Endodermal cell (in vitro differentiated cells): ENCODE measurements at places on chromosomes 1 and 21. TPM values are rescaled to one million over a fixed set of nuclear protein-coding genes. Genes with fewer than 3 reads are reported as not detected.

Gene AQP10
- not detected in 2 replicates for total RNA-seq

GRCh38 chr1:28761189-28761588 is 24.4 kb downstream of the YTHDF2 start:
- DNase-seq: no peak

- peak; percentile 94 for DNase-seq
Observed at GRCh38 chr1:90850898-90851710, 134.0 kb upstream of the BARHL2 start.

GRCh38 chr1:156356875-156357534 is 12.0 kb upstream of the RHBG start:
- peak; percentile 96 for DNase-seq

Gene RGS2
- total RNA-seq: 13.8 and 14.1 TPM in 2 replicates

Gene KRTAP7-1
- not detected in 2 replicates for total RNA-seq

- peak; percentile 94 for DNase-seq
Observed at GRCh38 chr1:1080122-1080757, 6.1 kb upstream of the RNF223 start.

GRCh38 chr21:29487154-29487553 is 188.4 kb downstream of the BACH1 start:
- no peak for DNase-seq

- peak; percentile 29 for DNase-seq
Observed at GRCh38 chr1:3028531-3029282, 7.4 kb downstream of the ACTRT2 start.

Gene CD160
- not detected in 3 replicates for total RNA-seq

GRCh38 chr1:237457573-237457972 is 415.6 kb downstream of the RYR2 start:
- DNase-seq: no peak

- DNase-seq: no peak
Observed at GRCh38 chr1:15081102-15081501, 72.4 kb upstream of the TMEM51 start.

GRCh38 chr1:117661027-117661426 is 55.2 kb downstream of the TENT5C start:
- no peak for DNase-seq

Gene RNF207
- total RNA-seq: 4.8 and 7.7 TPM in 2 replicates

DNA sequence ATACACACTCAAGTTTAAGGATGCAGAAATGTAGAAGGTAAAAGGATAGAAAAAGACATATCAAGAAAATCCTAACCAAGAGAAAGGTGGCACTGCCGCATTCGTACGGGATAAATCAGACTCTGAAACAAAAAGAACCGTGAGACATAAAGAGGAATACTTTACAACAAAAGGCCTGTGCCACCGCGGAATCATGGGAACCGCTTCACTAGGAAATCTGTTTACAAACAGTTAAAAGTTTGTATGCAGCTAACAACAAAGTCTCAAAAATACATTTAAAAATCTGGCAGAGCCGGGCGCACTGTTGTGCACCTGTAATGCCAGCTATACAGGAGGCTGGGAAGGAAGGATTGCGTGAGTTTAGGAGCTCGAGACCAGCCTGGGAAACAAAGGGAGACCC is 8.1 kb downstream of the WRAP73 start:
- no peak for DNase-seq

DNA sequence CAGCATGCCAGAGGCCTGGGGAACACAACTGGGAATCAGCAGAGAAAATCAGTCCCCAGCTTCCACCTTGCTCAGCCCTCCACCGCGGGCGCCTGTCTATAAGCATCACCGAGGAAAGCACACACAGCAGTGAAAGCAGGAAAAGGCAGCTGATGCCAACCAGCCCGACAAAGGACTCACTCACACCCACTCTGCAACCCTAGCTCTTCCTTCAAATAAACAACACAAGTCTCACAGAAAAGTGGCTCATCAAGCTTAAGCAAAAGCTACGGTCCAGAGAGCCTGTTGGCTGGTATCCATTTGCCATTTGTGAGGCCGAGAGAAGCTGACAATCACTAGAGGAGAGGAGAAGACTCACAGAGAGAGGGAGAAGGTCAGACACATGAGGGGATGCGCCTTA is 27.1 kb downstream of the MRAP start:
- peak; percentile 15 for DNase-seq

Gene PDZK1
- total RNA-seq: 39.0 and 47.2 TPM in 2 replicates

DNA sequence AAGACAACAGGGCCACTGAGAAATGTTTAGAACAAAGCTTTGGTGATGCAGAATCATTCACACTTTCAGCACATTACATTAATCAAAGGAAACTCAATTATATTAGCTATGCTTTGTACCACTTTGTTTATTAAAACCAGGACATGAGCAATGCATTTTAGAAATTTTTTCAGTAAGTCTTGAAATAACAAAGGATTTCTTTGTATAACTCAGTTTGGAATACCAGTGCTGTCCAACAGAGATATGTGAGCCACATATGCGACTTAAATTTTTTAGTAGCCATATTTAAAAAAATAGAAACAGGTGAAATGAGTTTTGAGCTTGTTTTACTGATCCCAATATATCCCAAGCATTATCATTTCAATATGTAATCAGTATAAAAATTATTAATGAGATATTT is 18.8 kb upstream of the F3 start:
- DNase-seq: no peak
